ENCODE measurements at places on chromosomes 4 and X.
A peak's percentile ranks its signal among the peaks of the same experiment; 100 is the strongest.

- no peak for DNase-seq
Measured at GRCh38 chr4:105061731-105062130, 84.9 kb upstream of the TET2 start.

- DNase-seq = no peak
Measured at GRCh38 chrX:109373468-109373867, 108.4 kb downstream of the GUCY2F start.

- no peak for DNase-seq
Measured at GRCh38 chrX:107747596-107748161, 27.9 kb downstream of the TSC22D3 start.

- DNase-seq = no peak
Measured at GRCh38 chr4:152983774-152984411, 47.8 kb downstream of the FHDC1 start.

DNA sequence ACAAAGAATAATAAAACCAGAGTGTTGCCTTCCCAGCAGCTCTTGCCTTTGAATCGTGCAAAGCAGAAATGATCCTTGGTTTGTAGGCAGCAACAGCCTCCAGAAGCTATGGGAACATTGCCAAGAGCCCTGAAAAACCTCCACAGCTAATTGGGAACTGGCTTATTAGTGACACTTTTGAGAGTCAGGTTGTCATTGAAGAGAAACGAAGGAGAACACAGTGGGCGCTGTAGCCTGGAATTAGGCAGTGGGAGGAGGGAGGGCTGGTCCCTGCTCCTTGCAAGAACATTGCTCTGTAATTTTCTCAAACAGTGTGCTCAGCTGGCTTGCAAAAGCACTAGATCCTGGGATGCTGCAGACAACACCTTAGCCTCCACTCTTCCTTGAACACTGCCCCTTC lies 331.5 kb upstream of the EMCN start:
- no peak for DNase-seq

- DNase-seq = no peak
Measured at GRCh38 chr4:153518001-153518400, 51.8 kb downstream of the TMEM131L start.

DNA sequence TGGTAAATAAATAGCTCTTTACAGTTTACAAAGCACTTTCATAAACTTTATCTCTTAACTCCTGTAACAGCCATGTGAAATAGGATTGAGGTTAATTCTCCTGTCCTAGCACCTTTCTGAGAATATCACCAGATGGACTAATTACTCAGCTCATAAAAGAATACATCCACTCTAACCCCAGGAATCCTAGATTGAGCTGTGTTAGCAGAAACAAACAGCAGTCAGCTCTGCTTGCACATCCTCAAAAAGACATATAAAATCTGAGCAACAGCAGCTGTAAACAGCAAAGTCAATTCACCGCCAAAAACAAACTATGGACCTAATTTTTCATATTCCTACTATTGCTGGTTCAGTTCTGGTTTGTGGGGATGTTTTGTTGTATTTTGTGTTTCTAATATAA lies 182.8 kb downstream of the QDPR start:
- DNase-seq = no peak

GRCh38 chr4:157018920-157019490 lies 47.4 kb upstream of the PDGFC start:
- DNase-seq = no peak

DNA sequence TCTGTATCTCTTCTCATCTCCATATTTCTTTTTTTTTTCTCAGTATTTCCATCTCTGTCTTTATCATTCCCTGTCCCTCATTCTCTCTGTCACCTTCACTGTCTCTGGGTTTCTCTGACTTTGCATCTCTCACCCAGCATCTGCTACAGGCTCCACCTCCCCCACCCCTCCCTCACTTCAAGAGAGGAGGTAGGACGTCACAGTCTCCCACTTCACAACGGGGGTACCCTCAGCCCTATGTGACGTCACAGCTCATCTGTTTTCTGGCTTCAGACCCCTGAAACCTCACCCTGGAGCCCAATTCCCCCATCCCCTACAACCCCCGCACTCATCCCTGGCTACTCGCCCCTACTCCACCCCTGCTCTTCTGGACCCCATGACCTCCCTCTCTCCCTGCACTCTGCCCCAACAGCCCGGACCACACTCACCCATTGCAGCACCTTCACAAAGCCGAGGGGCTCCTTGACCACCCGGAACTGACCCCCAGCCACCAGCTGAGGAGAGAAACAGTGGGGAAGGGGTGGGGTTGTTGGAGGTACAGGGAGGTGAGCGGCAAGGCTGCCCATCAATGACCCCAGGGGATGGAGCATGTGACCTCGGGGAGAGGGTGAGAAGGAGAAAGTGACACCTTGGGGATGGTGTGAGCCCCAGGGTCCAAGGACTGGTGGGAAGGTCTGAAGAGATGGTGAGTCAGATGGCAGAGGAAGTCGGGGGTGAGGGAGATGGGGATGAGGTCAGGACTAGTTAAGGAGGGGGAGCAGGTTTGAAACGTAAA lies 1.3 kb downstream of the SYP start:
- peak; percentile 60 for DNase-seq

- no peak for DNase-seq
Measured at GRCh38 chr4:183600189-183600685, 58.7 kb downstream of the RWDD4 start.

DNA sequence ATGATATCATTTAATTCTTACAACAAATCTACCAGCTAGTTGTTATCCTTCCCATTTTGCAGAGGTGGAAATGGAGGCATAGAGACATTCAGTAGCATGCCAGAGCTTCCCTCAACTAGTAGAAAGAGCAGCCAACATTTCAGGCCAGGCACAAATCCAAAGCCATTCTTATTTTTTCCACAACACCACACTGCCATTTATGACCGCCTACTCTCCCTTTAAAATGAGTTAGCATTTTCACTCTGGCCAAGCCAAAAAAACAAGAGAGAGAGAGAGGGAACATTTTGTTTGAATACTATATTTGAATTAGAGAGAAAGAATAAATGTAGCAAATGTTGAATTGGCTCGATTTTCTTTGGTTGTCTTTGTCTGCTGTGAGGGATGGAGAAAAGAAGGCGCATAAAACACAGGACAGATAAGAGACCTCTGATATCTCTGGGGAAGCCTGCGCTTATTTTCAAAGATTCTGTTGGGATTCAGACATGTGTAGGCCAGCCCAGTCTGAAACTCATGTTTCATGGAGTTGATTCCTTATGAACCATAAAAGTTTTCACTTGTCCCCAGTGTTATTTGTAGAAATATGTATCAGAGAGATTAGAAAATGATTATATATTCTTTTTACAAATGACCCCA lies 265.7 kb downstream of the RAB28 start:
- DNase-seq = peak; percentile 45

- peak; percentile 46 for DNase-seq
Measured at GRCh38 chrX:64977830-64978229, 1.6 kb upstream of the ZC4H2 start.

DNA sequence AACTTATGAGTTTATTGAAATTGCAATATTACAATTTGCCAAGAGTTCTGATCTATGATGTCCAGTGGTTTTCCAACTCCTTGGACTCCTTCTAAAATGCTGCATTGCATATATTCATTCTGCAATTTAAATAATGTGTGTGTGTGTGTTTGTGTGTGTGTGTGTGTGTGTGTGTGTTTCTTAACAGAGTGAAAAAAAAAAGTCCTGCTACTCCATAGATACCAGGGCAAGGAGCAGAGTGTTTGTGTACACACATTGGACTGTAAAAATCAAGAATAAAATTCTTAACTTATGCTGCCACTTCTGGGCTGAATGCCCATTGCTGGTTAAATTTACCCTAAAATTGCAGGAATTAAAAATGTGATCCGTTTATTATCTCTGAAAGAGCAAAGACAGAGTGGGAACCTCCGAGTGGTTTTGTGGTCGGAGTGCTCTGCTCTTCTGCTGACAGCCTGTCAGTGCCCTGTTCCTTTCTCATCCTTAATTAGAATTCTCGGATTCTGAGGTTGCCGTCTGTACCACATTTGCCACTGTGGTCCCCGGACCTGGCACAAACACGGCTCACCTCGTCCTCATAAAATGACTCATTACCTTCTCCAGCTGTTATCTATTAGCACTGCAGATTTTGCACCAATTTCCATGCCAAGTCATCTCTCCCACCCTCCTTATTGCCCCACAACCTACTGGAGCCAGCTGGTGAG lies 355.5 kb downstream of the KCNIP4 start:
- DNase-seq = no peak

DNA sequence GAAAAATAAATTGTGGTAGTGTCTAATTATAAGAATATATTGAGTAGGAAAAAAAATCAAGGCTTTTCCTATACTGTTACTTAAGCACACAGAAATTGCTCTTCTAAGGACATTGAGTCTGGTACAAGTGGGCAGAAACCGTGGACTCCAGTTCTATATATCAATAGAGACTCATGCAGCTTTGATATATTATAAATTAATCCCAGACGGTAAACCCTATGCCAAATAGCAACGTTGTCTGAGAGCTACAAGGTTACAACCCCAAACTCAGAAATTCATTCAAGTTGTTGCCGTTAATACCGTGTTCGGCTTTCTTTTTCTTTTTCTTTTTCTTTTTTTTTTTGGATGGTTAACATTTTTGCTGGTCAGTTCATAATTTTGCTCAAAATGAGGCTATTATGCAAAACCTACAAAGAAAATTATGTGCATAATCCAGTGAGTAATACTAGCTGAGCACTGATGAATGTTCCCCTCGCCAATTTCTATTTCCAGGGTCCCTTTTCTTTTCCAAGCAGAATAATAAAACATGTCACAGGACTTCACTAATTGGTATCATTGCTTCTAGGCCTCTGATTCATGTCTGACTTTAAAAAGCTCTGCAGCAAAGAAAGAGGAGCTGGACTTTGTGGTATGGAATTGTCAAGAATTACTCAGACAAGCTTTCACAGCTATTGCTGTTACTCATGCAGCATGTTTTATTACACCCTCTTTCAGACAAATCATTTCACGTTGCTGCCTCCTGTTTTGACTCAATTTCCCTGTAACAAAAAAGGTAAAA lies 737.7 kb downstream of the NLGN4X start:
- no peak for DNase-seq

DNA sequence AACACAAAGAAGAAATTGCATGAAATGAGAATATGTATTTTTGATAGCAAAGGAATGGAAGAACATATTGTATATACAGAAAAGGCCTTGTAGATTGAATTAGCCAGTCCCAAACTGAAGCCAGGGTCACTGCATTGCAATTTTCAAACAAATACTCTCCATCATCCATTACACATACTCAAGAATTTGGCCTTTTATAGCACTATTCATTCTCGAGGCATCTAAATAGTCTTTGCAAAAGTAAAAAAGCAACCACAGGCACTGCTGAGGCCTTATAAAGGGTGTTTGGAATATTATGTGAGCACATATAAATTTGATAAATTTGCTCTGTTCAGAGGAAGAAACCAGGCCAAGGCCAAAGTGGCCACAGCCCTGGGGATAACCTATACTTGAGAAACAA lies 123.0 kb downstream of the ZNF827 start:
- no peak for DNase-seq

GRCh38 chr4:97761445-97762114 lies 381.7 kb downstream of the STPG2 start:
- no peak for DNase-seq

- DNase-seq = no peak
Measured at GRCh38 chr4:123304151-123304964, 92.2 kb upstream of the SPRY1 start.

DNA sequence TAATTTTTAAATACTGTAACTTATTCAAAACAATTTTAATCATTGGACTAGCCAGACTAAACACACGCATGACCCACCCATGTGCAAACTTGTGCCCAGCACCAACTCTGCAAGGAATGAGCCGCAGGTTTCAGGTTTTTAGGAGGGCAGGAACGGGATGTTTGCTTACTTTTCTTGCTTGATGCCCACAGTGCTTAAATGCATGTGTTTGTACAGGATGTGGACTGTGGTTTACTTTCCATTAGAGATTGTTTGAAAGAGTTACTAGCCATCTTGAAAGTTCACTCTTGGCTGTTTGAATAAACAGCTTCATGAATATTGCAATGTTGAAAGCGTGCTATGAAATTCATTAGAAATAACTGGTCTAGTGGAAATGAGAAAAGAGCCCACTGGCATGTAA lies 83.3 kb downstream of the STK32B start:
- DNase-seq = no peak

GRCh38 chr4:107689912-107690587 lies 30.0 kb downstream of the PAPSS1 start:
- peak; percentile 84 for DNase-seq

DNA sequence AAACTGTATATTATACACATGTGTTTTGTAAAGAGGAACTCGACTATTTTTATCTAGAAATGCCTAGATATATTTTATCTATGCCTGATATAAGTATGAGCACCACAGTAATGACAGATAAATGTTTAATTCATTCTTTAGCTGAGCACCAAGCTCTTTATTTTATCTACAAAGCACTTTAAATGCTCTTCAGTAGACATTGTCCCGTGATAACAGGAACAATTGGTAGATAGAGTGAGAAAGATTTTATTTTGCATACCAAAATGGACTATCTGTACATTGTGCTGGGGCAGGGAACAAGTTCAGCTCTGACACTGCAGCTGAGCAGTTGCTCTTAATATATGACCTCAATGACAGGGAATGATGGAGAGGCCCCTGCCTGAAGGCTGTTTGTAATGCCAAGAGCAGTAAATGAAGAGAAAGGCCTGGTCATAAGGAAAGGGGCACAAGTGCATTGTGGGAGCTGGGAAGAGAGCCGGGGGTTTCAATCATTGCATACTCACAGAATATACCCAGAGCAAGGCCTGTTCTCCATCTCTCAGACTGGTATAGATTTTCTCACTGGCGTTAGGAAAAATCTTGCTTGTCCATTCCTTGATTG lies 57.3 kb downstream of the SEPTIN11 start:
- DNase-seq = no peak

- DNase-seq = no peak
Measured at GRCh38 chr4:113020966-113021365, 28.5 kb upstream of the ANK2 start.

- DNase-seq = peak; percentile 62
Measured at GRCh38 chrX:40005292-40006011, 92.3 kb downstream of the BCOR start.

- DNase-seq = no peak
Measured at GRCh38 chr4:165879641-165880040, 6.6 kb downstream of the TLL1 start.

DNA sequence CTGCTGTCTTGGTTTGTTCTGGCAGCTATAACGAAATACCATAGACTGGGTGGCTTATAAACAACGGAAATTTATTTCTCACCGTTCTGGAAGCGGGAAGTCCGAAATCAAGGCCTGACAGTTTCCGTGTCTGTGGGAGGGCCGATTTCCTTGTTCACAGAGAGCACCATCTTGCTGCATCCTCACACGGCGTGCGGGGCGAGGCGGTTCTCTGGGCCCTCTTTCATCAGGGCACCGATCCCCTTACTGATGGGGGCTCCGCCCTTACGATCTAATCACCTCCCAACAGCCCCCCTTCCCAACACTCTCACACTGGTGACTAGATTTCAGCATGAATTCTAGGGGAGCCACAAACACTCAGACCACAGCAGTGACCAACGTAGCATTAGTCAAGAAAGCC lies 578.3 kb upstream of the FAT1 start:
- no peak for DNase-seq

GRCh38 chr4:11281720-11282119 lies 147.0 kb downstream of the HS3ST1 start:
- peak; percentile 37 for DNase-seq

Data from osteoblast (primary cell).